ENCODE measurements at places on chromosomes 5 and 9.
A peak's percentile ranks its signal among the peaks of the same experiment; 100 is the strongest.

DNA sequence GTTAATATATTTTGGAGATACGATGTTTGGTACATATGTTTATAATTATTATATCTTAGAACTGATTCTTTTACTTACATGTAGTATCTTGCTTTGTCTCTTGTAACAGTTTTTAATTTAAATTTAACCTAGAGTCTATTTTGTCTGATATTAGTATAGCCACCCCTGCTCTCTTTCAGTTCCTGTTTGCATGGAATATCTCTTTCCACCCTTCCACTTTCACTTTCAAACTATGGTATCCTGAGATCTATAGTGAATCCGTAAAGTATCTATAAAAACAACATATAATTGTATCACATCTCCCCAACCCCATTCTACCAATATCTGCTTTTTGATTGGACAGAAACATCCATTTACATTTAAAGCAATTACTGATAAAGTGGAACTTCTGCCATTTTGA is 7.2 kb downstream of the IRGM start:
- DNase-seq = no peak

GRCh38 chr5:98627121-98627520 is 146.3 kb upstream of the RGMB start:
- no peak for DNase-seq

DNA sequence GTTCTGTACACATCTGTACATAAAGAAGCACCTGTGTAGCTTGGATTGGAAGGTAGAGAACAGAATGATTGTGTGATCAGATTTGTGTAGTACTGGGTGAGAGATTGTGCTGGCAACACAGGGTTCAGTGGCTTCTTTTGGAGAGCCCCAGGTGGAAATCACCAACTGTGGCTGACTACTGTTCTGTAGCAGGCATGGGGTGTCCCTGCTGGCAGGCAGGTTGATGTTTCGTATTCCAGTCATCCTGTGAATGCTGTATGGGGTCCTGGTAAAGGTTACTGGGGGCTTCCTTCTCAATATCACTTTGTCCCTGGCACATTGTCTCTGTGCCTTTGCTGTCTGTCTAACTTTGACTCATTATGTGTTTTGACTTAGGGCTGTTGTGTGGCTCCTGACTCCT is 5.3 kb downstream of the ASPN start:
- DNase-seq = peak; percentile 6

- DNase-seq = no peak
Measured at GRCh38 chr5:50663636-50664035, 2.8 kb upstream of the PARP8 start.

- no peak for DNase-seq
Measured at GRCh38 chr5:15835514-15835913, 335.5 kb downstream of the FBXL7 start.

DNA sequence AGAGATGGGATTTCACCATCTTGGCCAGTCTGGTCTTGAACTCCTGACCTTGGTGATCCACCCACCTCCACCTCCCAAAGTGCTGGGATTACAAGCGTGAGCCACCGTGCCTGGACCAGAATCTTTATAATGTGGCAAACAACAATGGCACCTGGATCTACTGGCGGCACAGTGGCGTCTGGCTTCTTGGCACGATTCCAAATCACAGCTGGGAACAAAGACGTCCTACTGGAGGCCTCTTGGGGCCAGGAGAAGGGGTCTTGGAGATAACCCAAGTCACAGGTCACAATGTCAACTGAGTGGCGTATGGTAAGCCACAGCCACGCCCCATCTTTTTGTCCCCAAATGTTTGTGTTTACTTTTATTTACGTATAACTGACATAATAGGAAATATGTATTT is 77.8 kb upstream of the RAPGEF1 start:
- no peak for DNase-seq

- DNase-seq = no peak
Measured at GRCh38 chr5:123500471-123500870, 11.5 kb upstream of the CSNK1G3 start.

- DNase-seq = no peak
Measured at GRCh38 chr5:42656651-42657015, 100.0 kb upstream of the CCDC152 start.

DNA sequence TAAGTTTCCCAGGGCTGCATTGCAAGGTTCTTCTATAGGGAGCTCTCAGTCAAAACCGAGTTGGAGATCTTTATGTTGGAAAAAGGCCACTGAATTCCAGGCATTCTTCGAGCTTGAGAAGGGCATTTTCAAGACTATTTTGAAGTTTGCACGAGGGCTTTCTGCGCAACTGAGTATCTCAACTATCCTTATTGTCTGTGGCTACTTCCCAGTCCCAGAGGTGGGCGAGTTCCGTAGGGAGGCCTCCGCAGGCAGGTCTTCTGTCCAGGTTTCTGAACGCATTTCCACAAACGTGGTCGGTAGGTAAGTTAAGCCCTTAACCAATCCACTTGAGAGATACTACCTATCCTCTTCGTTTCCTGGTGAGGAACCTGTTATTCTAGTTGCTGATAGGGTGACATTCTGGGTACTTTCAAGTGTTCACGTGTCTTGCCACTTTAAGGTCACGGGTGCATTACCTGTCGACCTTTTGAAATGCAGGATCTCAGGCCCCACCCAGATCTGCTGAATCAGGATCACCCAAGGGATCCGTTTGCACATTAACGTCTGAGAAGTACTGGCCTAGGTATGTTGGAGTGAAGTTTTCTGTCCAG is 51.4 kb upstream of the TJP2 start:
- no peak for DNase-seq

DNA sequence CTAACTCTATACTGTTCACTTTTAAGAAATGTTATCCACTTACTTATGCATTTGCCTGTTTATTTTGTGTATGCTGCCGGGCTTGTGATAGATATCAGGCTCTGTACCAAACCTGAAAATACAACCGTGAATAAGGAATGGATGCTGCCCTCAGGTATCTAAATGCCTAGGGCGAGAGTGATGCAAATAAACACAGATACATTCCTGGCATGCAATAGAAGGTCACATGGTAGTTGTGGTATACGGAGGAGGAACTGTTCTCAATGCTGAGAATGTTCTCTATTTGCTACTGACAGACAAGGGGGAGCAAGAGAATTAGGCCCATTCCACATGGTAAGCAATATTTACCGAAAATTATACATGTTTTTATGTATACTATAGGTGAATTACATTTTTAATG is 227.8 kb downstream of the ICE1 start:
- DNase-seq = no peak

DNA sequence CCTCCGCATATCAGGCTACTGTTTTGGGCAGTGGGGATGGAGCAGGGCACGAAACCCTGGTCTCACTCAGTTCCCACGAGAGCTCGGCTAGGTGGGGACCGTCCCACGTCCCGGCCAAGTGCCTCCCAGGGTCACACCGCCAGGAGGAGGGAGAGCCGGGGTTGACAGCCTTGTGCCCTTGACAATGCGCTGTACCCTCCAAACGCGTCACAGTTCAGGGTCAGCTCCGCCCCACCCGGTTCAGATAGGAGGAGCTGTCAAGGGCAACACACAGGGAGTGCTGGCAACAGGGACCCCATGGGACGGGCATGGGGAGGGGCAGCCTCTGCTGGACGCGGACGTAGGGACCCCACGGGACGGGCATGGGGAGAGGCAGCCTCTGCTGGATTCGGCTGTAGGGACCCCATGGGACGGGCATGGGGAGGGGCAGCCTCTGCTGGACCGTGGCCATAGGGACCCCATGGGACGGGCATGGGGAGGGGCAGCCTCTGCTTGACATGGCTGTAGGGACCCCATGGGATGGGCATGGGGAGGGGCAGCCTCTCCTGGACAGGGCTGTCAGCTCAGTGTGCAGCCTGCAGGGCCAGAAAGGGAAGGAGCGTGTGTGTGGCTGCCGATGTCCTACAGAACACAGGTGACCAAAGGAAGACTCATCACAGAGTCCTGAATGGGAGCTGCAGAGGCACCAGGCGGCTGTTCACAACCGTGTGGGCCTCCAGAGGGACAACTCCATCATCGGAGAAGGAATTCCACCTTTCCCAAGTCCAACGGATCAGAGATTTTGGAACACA is 29.4 kb downstream of the PNPLA7 start:
- DNase-seq = no peak

All from stimulated activated naive B cell treated with anti-CD40 and anti-IgM and Interleukin-4, amounts not matched to agents 10 μg/mL and 1 μg/mL and 100 μg/mL, for 72 hours (primary cell).